ENCODE measurements at places on chromosomes 11 and 22.

GRCh38 chr11:102522312-102523188 is 8.0 kb downstream of the MMP7 start:
- no peak for DNase-seq

GRCh38 chr11:77147668-77148321 is 19.7 kb downstream of the MYO7A start:
- DNase-seq = no peak

DNA sequence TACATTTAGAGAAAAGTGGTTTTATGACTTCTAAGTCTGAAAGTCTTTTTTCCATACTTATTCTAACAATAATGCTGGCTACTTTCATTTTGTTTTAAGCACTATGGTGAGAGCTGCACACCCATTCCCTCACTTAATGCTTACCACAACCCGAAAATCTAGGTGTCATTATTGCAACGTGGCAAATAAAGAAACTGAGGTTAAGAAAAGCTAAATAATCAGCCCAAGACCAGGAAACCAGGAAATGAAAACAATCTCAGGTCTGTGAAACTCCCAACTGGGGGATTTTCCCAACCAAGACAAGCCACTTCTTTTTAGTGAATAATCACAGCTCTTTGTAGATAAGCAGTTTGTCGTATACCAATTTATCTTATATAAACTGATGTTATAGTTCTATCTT is 126.3 kb downstream of the SLC1A2 start:
- DNase-seq = no peak

GRCh38 chr11:31340903-31341572 is 28.5 kb downstream of the DCDC1 start:
- no peak for DNase-seq

DNA sequence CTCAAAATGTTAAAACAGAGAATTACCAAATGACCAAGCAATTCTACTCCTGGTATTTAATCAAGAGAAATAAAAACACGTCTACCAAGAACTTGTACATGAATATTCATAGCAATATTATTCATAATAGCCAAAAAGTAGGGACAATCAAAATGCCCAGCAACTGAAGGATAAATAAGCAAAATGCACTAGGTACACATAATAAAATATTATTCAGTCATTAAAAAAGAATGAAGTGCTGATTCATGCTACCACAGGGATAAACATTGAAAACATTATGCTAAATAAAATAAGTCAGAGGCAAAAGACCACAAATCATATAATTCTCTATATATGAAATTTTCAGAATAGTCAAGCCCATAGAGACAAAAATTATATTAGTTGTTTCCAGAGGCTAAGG is 24.8 kb downstream of the ARHGAP32 start:
- DNase-seq = no peak

DNA sequence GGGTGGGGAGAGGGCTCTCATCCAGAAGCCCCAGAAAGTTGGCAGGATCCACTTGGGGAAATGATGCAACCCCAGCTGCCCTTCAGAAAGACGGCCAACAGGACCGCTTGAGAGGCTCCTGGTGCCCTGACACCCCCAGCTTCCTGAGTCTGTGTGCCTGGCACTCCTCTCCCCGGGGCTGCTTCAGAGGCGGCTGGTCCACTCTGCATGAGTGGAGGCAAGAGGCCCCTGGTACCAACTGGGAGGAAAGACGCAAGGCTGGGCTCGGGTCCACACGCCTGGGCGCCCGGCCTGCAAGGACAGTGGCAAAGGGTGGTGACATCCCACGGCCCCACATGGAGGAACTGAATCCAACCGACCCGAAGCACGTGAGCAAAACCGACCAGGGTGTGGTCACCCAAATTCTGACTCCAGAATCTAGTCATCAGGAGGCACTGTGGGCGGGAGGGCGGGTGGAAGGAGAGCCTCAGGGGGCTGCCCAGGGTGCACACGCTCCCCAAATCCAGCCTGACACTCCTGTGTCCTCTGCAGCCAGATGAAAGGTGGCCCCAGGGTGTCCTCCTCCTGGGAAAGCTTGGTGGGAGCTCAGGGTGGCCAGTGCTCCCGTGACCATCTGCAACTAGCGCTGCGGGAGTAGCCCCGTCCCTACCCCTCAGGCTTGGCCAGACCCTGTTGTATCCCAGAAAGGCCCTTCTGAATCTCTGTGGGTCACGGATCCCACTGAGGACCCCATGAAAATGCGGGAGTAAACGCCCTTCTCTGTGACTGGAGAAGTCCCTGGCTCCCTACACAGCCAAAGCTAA is 3.7 kb downstream of the RNH1 start:
- DNase-seq = no peak

DNA sequence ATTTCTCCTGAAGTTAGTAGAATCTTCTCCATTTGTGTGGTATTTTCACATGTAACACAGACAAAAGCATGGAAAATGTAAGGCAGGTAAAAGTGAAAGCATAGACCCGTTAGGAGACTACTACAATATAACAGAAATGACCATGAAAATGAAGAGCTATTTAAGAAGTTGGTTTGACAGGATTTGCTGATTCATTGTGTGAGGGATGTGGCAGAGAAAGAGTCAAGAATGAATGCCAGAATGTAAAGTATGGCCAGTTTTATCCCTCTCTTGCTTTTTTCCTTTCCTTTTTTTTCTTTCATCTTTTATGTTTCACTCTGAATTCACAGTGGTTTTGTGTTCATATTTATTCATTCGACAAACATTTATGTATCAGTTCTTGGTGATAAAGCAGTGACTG is 115.9 kb downstream of the ARFGAP2 start:
- DNase-seq = no peak

DNA sequence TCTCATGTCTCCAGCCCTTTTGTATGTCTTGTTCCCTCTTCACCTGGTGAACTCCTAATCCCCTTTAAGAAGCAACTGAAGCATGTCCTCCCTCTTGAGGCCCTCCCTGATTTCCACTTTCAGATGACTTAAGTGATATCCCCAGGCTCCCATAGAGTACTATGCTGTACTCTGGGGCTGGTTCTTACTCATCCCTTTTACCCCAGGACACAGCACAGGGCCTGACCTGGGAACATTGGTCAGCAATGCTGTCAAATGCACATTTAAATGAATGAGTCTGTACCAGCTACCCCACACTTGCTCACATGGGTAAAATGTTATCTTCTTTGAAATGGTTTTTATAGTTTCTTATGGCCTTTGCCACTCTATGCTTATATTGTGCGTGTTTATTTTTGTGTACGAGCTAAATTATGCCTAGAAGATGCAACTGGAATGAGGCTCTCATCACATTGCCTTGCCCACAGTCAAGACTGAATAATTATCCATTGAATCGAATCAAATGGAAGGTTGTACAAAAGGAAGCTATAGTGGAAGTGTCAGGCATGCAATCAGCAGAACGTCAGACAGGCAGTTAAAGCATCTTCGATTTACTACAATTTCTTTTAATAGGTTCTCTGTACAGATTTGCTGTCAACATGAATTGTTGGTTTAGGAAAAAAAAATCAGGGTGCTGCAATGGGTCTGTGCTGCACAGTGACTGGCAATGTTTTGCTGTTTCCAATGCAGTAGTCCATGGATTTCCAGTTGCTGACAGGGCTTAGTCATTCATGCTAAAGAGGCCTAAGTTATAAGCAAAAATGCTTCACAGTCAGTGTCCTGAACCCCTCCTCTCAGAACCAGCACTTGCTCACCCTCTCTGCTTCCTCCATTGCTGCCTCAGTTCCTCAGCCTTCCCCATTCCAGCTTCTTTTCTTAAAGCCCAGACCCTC is 79.5 kb downstream of the PARVA start:
- no peak for DNase-seq

DNA sequence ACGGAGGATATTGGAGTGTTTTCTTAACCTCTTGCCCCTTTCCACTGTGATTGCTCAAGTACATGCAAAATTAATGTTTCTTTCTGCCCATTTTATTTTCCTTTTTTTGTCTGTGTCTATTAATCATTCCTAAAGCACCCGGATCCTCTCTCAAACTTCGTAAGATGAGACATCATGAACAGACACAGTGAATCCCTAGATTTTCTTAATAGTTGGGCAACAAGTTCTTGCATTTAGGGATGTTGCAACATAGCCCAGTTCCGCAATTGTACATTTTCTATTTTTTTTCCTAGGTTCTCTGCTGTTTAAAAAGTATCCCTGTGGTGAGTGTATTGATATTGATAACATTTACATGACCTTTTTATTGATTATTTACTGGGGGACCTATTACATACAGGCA is 2.9 kb downstream of the FAM111A start:
- no peak for DNase-seq

GRCh38 chr22:39148727-39149535 is 3.5 kb downstream of the CBX7 start:
- peak; percentile 56 for DNase-seq

GRCh38 chr11:68741463-68741862 is 9.9 kb downstream of the TESMIN start:
- no peak for DNase-seq

DNA sequence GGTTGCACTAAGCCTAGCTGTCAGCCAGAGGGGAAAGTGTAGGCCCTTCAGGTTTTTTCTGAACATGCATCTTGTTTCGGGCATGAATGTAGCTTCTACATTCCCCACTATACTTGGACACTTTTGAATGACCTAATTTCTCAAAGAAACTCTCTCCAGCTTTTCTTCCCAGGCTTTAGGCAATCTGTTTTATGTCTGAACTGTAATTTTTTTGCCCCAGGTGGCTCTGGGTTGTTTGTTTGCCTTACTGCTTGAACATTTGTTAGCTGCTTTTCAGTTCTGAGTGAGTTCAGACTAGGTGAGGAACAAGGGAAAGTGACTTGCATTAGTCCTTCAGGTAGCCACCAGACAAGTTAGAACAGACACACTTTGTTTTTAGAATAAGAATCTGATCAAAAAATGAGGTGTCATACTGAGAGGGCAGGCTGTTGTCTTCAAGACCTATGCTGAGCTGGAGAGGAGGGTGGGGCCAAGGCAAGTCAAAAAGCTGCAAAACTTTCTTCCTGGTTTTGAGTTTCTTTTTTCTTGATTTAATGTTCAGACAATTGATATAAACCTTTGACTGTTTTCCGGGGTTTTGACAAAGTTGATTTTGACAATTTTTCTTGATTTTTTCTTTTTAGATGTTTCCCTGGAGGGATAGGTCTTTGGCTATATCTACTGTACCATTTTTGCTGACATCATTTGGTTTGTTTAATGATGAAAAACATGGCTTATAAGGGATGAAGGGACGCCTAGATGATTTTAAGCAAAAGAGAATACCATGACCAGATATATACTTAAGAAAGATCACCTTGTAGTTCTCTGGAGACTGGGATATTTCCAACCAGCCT is 182.8 kb downstream of the WNT11 start:
- no peak for DNase-seq

GRCh38 chr11:74390697-74391096 is 7.5 kb downstream of the PGM2L1 start:
- DNase-seq = no peak

GRCh38 chr11:3137486-3138177 is 27.5 kb downstream of the OSBPL5 start:
- DNase-seq = no peak

GRCh38 chr11:119441898-119442243 is 18.9 kb upstream of the THY1 start:
- no peak for DNase-seq
